ENCODE measurements at places on chromosomes 7 and 10.
A peak's percentile ranks its signal among the peaks of the same experiment; 100 is the strongest.

GRCh38 chr10:48289501-48290238 is 15.2 kb upstream of the FRMPD2 start:
- DNase-seq: peak; percentile 21

DNA sequence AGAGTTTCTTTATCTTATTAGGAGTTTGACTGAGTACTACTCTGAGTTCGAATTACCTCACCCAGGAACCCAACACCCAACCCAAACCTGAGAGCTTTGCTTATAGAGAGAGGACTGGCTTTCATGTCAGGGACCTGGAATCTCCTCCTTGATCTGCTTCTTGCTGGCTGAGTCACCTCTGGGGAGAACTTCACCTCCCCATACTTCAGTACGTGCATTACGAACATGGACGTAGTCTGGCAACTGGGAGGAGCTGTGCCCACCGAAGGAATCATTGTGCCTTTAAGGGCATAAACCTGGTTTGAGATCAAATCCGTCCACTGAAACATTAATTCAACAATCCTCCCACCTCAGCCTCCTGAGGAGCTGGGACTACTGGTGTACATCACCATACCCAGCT is 12.2 kb upstream of the PSAP start:
- no peak for DNase-seq

GRCh38 chr7:64277630-64278029 is 36.1 kb upstream of the ZNF736 start:
- no peak for DNase-seq

DNA sequence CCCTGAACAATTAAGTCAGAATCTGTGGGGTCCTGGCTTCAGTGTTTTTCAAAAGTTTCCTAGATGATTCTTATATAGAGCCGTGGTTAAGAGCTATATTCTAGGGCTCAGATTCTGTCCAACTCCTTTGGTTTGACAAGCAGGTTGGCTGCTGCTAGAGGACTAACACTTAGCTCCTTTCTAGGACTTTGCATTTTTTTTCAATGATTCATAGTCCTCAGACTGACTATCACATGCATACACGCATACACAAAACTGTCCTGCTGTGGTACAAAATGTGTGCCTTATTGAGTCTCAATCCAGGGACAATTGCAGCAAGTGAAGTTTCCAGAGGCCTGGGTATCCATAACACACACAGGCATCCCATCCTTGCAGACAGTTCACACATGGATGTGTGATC is 392.0 kb downstream of the NRG3 start:
- no peak for DNase-seq

- no peak for DNase-seq
These were observed 107.9 kb downstream of the JCAD start for GRCh38 chr10:29951441-29951931.

- no peak for DNase-seq
These were observed 232.2 kb downstream of the KIAA1217 start for GRCh38 chr10:24440817-24441797.

DNA sequence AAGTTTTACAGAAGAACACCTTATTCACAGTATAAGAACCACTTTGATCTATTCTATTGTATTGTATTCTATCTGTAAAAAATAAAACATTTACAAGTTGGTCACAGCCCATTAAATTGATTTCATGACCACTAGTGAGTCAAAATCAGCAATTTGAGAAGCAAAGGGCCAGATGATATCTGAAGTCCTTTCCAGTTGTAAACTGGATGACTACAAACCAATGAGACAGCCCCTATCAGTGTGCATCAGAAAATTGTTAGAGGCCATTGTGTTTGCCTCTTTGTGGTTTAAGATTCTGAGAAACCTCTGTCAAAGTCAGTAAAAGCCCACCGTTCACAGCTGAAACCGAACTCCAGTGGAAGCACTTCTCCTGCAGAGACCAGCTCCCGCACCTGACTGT is 54.8 kb downstream of the TBXAS1 start:
- DNase-seq: no peak

GRCh38 chr10:64726466-64726865 is 1205.3 kb downstream of the REEP3 start:
- DNase-seq: no peak

DNA sequence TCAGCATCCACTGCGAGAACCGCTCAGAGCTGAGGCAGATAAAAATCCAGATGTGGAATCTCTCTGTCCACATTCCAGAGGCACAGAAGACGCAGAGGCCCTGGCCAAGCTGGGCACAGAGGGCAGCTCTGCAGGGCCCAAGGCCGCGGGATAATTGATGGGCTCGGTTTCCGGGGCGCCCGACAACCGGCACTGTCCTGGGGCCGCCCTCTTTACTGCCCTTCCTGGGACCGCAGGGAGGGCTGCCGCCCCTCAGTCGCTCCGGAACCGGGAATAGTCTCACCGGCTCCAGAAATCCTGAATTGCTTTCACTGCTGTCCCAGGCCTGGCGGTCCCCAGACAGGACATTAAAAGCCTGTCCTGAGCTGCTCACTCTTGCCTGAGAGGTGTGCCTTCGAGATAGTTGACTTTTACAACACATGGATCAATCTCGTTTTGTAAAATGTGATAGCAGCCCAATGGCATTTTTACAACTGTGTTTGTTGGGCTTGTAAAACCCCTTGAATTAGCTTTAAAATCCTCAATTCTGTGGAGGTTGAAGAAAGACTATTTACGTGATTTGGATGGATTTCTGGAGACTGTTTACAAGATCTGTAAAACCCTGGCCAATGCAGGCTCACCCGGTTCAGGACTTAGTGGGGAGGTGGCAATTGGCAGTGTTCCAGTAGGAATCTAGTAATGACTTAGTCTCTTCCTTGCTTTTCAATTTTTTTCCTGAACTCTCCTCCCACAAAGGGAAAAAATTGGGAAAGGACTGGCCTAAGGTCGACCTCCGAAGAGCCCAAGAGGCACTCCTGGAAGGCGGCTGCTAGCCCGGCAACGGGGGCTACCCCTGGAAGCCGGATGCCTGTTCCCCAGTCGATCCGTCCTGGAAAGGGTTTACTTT is 1.4 kb upstream of the HOXA6 start:
- no peak for DNase-seq

GRCh38 chr10:29873941-29874484 is 185.4 kb downstream of the JCAD start:
- no peak for DNase-seq

DNA sequence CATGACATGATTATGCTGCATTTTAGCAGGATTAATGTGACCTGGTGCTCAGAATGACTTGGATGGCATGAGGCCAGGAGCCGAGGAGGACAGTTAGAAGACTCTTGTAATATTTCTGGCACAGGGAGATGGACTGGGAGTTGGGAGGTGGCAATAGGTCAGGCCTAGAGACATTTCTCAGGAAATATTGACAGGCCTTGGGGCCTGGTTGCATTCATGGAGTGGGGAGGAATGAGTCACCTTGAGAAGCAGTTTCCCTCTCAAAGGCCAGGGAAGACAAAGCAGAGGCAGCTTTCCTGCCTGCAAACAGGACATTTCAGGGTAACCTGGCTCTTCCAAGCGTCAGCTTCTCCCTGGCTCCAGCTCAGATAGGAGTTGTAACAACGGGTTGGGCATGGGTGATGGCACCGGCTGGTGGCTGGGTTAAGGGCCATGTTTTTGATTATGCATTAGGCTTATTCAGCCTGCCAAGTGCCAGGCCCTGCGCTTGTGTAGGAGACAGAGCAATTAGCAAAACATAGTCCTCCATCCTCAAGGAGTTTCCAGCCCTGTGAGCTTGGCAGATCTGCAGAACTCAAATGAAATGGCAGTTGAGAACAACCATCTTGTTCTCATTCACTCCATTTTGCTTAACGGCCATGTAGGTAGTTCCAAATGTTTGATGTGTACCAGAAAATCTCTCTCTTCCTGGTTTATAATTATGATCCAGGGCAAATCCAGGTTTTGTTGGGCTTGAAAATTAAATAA is 38.2 kb downstream of the HK1 start:
- DNase-seq: no peak

GRCh38 chr7:108201766-108202165 is 71.6 kb upstream of the LAMB4 start:
- DNase-seq: no peak

DNA sequence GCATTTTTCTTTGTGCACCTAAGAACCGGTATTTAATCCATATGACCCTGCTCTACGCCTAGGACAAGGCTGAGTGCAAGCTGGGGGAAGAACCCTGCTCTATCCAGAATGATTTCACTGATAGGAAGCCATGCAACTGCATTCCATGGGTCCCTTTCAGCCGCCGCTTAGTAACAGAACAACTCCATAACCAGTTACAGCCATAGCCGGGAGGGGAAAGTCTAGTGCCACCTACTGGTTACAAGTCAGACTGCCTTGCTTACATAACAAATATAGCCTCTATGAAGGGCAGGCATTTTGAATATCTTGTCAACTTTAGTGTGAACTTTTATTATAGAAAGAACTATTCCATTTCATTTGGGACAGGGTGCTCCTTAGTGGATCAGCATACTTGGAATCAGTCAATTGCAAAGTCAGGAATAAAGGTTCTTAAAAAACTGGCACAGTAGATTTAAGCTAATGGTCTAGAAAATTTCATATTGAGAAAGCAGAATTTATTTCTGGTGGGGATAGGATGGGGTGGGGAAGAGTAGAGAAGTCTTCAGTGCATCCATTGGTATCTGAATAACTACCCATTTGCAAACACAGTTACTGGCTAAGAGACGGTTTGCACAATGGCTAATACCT is 521.7 kb downstream of the ADRA2A start:
- no peak for DNase-seq

- no peak for DNase-seq
These were observed 29.4 kb upstream of the LANCL2 start for GRCh38 chr7:55335786-55336185.

- DNase-seq: no peak
These were observed 166.2 kb downstream of the FAM107B start for GRCh38 chr10:14608381-14609001.
